ENCODE measurements at places on chromosomes 5 and 9.

GRCh38 chr5:135823881-135824280 is 10.6 kb upstream of the SLC25A48 start:
- DNase-seq: no peak

DNA sequence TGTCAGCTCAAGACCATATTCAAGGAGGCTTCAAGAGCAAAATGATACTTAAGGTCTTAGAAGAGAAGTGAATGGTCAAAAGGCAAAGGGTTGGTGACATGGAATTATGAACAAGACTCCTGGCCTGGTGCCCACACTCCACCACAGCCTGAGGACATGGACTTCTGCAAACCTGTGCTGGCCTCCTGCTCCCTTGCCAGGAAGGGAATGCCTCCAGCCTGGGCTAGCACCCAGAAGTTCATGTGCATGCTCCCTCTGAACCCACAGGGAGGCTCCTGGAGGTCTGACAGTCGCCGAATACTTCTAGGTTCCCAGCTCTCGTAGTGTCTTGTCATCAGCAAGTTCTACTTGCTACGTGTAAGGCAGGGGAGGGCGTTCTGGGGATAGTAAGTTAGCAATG is 156.7 kb downstream of the FSTL4 start:
- no peak for DNase-seq

DNA sequence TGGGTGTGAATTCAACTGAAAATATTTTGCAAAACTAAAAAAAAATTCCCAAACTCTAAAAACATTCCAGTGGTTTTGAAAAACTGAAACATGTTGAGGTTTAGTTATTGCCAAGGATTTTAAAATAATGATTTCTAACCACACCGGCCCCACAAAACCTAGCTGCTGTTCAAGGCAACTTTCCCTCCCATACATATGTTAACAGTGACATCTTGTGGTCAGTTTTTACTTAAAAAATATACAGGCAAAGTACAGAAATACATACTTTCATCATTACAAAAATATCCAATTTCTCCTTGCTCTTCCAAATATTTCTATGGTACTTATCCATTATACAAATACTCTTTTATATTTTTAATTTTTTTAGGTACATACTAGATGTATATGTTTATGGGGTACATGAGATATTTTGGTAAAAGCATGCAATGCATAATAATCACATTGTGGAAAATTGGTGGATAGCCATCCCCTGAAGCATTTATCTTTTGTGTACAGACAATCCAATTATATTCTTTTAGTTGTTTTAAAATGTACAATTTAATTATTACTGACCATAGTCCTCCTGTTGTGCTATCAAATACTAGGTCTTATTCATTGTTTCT is 34.4 kb upstream of the MRPS30 start:
- DNase-seq: no peak

DNA sequence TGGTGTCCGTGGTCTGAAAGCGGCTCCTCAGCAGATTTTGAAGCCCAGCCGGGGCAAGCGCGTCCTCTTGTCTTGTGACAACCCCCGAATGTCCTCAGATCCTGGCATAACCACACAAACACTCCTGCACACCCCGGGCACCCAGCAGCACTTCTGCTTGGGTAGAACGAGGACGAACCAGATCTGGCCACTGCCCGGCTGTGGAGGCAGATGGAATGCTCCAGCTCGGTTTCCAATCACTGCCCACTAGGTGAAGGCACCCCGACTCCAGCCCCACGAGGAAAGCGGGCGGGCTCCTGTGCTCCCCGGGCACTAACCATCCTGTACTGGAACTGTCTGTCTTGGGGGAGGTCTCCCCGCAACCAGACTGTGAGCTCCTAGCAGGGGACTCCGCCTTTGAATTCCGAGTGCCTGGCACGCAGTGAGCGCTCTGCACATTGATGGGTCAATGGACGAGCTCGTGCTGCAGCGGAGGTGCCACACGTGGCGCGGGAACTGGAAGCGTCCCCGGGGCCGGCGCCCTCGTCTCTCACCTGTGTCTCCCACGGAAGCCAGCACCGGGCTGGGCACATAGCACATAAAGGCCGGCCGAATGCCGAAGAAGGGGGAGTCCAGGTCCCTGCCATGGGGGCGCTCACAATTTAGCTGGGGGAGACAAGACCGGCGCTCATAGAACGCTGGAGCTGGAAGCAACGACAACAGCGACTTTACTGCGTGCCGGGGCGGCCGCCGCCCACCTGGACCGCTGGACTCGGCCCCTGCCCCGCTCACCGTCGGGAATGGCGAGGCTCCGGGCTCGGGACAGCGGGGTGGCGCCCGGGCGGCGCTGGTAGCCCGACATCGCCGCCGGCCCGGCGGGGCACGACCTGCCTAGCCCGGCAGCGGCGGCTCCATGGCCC is 608 bp downstream of the ENTR1 start:
- DNase-seq: no peak

GRCh38 chr9:2560180-2560579 is 61.4 kb upstream of the VLDLR start:
- DNase-seq: no peak

DNA sequence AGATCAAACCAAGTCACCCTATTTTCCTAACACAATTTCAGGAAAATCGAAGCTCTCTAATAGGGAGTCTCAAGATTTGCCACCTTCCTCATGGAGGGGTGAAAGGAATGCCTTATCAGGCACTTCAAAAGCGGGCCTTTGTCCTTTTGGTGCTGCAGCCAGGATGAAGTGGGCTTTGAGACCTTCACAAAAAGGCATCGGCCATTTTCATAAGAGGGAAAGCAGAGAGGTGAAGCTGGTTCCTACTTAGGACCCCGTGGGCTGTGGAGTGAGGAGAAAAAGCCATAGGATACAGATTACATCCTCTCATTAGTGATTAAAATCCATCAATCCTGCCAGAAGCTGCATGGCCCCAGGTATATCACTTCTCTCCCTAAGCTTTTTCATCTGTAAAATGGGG is 859 bp downstream of the CDKN2AIPNL start:
- DNase-seq: no peak

DNA sequence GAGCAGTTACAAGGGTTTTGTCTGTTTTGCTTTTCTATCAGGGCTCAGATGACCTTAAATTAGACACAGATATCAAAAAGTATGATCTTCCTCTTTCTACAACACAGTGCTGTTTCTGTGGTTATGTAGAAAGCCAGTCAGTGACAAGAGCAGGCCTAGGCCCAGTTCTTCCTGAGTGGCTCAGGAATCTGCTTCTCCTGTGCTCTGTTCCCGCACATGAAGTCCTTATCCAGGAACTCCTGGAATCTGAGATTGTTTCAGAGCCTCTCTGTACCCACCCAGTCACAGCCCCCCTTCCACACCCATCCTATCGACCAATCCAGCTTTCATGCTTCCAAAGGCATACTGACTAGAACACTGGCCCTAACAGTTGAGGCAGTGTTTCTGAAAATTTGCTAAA is 40.4 kb upstream of the SMU1 start:
- DNase-seq: no peak

DNA sequence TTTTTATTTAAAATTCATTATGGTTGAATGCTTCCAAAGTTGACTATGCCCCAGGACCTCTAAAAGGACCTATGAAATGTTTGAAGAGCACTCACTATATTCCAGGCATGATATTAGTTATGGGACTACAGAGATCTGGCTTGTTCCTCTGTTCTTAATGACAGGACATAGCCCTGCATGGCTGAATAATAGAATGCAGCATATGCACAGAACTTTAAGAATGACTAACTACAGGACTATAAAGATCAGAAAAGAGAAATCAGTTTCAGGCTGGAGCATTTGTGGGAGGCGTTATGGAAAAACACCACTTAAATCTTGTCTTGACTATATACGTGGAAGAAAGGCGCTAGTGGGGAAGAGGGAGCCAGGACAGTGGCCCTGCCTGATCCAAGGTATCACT is 239.2 kb downstream of the DOCK8 start:
- no peak for DNase-seq

- DNase-seq: no peak
These were observed 60.1 kb upstream of the BASP1 start for GRCh38 chr5:17157294-17157693.

Measured in T follicular helper cell (primary cell).